Transverse colon (tissue), 4 donors: ENCODE measurements at places on chromosomes 12 and 14. TPM values are rescaled to one million over a fixed set of nuclear protein-coding genes. Genes with fewer than 3 reads are reported as not detected.

TSHR gene
- 1.2 TPM for total RNA-seq

MYF6 gene
- total RNA-seq: not detected

MPHOSPH9 gene
- total RNA-seq: 15.6 TPM

CLEC4A gene
- total RNA-seq: 0.55 TPM

RND1 gene
- 19.1 TPM for total RNA-seq

PROX2 gene
- not detected for total RNA-seq

DNA sequence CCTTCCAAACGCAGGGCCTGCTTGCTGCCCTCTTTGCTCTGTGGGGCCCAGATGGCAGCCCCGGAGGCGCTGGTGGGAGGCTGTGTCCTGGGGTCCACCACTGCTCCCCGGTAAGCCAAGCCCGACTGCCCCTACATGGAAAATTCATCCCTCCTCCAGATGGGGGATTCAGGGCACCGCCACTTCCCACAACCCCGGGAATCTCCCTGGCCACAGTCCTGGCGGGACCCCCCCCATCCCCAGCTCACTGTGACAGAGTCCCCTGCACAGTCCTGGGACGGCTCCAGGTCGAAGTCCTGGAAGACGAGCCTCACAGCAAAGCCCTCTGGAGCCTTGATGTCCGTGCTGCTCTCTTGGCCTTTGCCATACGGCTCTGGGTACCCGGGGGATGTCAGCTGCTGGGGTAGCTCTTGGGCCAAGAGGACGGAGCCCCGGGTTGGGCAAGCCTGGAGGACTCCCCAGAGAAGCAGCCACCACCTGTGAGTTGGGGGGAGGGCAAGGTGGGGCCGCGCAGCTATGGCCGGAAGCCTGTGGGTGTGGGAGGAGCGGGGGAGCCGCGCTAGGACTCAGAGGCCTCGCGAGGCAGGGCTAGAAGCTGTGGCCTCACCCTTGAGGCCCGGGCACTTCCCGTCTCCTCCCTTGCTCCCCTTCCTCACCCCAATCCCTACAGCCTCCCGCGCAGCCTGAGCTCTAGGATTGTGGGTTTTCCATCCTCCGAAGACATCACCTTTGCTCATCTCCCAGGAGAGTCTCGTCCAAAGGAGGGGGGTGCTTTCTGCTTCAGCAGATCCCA is 815 bp downstream of the C1RL start:
- DNase-seq: peak; percentile 88

DNA sequence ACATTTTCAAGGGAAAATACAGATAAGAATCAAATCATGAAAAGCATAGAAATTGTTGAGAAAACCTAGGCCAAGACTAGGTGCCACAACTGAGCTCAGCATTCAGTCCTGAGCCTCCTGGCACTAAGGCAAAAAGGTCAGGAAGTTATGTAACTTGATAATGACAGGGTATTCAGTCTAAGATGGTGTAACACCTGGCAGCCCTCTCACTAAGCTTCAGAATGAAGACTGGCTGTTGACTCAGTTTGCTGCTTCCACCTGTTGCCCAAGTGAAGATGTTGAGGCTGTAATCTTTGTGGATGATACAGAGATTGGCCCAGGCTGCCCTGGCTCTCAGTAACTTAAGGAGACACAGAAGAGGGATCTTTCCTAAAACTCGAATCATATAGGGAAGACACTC is 19.6 kb downstream of the PROX2 start:
- no peak for DNase-seq

DNA sequence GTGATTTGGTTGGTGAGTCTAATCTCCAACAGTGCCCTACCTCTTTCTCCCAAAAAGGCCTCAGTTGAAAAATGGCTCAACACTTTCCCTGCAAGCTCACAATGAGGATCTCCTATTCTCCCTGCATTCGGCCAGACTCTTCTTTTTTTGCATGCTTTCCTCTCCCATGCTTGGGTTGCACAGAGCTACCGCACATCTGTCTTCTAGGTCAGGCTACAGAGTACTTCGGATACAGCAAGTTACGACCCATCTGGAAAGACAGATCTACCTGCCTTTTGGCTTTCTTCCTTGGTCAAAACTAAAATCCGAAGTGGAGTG is 305 bp upstream of the SLC16A7 start:
- DNase-seq: no peak

GRCh38 chr12:67721248-67721647 is 72.7 kb downstream of the DYRK2 start:
- DNase-seq: peak; percentile 43

GRCh38 chr12:6494258-6494743 is 399 bp downstream of the NCAPD2 start:
- no peak for DNase-seq

DNA sequence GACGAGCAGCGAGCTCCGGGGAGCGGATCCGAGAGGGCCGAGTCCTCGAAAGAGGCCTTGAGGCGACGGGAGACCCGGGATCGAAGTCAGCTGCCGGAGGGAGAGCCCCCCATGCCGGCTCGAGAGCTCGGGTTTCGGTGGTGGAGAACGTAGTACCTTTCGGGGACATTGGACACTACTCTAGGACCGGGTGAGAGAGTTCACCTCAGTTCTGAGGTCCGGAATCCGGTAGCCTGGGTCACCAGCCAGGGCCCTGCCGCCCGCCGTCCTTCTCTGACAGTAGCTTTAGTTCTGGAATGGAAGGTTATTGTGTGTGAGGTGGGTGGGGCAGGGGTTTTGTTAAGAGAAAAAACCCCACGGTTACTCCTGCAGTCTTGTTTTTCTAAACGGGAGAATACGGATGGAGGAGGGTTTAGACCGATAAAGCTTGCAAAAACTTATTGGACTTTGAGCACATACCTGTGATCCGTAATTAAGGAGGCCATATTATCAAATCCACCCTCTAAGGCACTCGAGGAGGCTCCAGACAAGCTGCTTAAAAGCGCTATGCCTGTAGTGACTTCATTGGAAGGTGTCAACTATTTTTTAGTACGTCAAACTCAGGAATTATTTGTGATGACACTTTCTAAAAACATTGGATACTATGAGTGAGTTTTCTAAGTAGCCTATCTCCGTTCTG is 765 bp downstream of the SCYL2 start:
- DNase-seq: no peak

GRCh38 chr14:30440961-30441360 is 118.0 kb upstream of the G2E3 start:
- DNase-seq: no peak

DNA sequence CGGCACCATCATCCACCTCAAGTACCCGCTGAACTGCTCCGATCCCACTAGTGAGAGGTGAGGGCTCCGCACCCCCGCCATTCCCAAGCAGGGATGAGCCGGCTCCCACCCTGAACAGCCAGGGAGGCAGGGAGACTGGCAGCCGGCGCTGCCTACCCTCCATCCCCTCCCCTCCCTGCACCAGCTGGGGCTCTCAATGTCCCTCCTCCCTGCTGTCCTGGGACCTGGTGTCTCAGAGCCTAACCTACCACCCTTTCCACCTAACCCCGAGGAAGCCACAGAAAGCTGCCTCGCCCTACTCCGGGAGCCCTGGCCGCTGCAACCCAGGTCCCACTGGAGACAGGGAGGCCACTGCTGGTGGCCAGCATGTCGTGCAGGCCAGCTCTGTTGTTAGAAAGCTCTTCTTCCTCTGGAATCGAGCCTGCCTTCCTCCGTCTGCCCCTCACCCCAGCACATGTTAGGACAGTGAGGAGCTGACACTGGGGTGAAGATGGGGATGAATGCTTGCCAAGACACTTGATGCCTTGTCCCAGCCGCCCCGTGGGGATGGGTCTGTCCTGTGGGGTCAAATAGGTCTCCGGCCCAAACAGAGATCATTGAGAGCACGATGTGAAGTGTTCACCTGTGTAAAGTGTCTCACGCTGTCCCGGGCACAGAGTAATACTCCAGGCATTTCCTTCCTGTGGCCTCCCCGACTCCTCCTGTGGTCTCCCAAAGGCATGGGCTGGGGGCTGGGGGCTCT is 1.1 kb downstream of the PTPN6 start:
- no peak for DNase-seq

- DNase-seq: peak; percentile 83
These were observed 24.3 kb upstream of the TMEM106C start for GRCh38 chr12:47939009-47939601.

DNA sequence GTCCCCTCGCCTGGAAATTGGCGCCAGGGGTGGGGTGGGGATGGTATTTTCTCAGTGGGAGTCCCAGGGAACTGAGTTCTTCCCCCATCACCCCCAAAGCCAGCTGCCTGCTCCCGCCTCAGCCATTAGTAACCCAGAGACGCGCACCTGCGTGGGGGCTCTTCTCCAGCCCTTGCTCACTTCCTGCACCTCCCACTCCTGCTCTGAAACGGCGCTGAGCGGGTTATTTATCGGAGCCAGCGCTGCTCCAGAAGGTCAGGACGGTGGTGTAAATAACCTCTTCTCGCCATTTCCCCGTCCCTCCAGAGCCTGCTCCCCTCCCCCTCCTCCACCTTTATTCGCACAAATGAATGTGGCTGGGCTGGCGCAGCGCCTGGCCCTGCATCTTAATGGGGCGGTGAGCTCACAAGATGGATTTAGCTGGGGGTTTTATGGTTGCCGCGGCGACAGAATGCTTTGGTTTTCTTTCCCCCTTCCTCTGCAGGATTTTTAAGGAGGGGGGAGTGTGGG is 12.2 kb downstream of the GPR84 start:
- peak; percentile 30 for DNase-seq

DNA sequence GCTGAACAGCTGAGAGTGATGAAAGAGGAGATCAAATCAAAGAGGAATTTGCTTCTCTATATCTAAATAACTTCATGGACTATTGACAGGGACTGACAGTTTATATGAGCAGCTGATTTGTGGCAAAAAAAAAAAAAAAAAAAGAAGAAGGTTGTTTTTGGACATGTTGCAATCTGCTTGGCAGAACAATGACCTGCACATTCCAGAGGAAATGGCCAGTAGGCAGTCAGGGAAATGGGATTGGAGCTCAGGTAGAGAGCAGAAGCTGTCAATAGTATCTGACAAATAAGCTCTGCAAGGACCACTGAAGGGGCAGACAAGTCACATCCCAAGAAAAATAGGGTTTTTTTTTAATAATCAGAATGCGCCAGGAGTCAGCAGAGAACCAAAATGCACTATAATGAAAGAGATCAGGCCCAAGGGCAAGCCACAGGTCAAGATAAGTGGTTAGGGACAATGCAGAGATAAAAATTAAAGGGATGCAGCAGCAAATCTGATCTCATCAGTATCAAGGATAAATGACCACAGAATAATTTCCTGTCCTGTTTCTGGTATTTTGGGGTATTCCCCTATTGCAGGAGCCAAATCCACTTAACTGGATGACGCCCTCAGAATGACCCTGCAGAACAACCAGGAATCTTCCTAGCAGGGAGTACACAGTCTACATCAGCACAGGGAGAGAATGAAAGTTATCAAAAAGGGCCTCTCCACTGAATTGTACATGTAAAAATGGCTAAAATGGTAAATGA is 22.6 kb upstream of the DUSP16 start:
- no peak for DNase-seq

- no peak for DNase-seq
These were observed 17.1 kb upstream of the SERPINA1 start for GRCh38 chr14:94405486-94405885.

GRCh38 chr14:104146651-104147345 is 8.4 kb downstream of the KIF26A start:
- DNase-seq: no peak

GRCh38 chr14:94764573-94764972 is 5.3 kb downstream of the GSC start:
- DNase-seq: no peak
